Activated T-cell treated with anti-CD3 and anti-CD28 coated beads, Interleukin-2, amount 50 U/mL, for 4 hours (primary cell): ENCODE measurements at places on chromosomes 13 and 19.
A peak's percentile ranks its signal among the peaks of the same experiment; 100 is the strongest.

DNA sequence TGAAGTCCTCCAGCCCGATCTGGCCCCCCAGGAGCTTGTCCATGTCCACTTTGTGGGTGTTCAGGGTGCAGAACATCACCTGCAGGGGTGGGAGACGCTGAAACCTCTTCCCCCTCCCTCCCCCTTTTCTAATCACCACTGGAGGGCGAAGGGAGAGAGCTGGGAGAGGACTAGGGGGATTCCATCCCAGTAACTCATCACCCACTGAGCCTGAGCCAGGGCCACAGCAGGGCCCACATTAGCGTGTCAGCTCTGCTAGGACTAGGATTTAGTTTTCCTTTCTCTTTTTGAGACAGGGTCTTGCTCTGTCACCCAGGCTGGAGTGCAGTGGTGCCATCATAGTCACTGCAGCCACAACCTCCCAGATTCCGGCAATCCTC, 5.5 kb upstream of the PTGER1 start:
- DNase-seq = no peak

DNA sequence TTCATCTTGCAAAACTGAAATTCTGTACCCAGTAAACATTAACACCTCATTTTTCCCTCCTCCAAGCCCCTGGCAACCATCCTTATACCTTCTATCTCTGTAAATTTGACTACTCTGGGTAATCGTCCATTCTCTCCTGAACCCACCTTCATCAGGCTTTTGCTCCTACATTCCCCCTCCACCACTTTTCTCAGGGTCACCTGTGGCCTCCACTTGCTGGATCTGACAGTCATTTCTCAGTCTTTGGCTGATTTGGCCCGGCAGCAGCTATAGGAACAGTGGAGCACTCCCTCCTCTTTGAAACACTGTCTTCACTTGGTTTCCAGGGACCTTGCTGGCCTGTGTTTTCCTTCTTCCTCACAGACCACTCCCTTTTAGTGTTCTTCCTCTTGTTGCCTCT, 83.5 kb downstream of the LRCH1 start:
- no peak for DNase-seq

DNA sequence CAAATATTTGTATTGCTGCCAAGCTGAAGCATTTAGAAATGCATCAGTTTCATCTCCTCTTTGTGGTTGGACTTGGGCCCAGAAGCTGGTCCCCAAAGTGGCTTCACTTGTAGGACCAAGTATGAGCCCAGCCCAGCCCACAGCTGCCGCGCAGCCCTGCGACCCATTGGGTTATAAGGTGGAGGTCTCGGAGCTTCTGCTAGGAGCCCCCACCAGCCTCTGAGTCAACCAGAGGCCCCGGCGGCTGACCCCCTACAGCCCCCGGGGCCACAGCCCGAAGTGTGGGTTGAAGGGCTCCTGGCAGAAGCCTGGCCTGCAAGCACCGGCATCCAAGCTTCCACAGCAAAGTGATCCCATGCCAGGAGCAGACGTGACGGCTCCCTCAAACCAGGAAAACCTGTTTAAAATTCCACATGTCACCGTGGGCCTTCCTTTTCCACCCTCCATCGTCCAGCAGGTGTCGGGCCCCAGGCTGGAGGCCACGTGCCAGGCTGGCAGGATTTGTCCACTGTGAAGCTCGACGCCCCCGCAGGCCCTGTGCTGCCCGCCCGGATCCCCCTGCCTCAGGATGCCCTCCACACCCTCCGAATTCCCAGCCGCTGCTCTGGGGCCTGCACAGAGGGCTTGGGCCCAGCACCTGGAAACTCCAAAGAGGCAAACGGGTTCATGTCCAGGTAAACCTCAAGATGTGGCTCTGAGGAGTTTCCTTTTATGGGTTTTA, 54.7 kb downstream of the C13orf46 start:
- no peak for DNase-seq

DNA sequence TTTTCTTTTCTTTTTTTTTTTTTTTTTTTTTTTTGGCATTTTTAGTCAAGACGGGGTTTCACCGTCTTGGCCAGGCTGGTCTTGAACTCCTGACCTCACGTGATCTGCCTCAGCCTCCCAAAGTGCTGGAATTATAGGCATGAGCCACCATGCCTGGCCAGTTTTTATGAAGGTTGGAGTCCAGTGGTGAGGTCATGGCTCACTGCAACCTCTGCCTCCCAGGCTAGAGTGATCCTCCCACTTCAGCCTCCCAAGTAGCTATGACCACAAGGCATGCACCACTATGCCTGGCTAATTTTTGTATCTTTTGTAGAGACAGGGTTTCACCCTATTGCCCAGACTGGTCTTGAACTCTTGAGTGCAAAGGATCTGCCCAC, 4.2 kb downstream of the SNRPA start:
- no peak for DNase-seq

- DNase-seq = no peak
These were observed 29.6 kb upstream of the CD33 start for GRCh38 chr19:51195316-51195586.

- DNase-seq = no peak
These were observed 10.6 kb downstream of the NCLN start for GRCh38 chr19:3196064-3196932.

GRCh38 chr19:54461613-54462012, 2.0 kb downstream of the LENG9 start:
- DNase-seq = no peak

GRCh38 chr13:73894995-73895571, 239.1 kb downstream of the KLF12 start:
- DNase-seq = no peak

GRCh38 chr13:110869805-110870706, 44.8 kb downstream of the ANKRD10 start:
- DNase-seq = no peak

DNA sequence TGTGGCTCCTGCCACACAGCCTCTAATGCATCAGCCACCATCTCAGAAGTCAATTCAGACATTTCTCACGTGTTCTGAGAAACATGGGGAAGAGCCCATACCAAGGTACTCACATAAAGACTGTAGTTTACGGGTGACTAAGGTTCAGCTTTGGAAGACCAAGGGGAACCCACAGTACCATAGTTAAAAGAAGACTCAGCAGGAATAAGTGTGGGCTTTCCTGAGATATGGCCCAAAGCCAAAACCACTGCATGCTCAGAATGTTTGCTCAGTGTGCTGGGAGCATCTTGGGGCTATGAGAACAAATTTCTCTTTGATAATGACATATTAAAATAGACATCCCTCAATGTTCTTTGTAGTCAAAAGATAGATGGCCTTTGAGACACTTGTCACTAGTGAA, 283.8 kb downstream of the DCT start:
- DNase-seq = no peak

DNA sequence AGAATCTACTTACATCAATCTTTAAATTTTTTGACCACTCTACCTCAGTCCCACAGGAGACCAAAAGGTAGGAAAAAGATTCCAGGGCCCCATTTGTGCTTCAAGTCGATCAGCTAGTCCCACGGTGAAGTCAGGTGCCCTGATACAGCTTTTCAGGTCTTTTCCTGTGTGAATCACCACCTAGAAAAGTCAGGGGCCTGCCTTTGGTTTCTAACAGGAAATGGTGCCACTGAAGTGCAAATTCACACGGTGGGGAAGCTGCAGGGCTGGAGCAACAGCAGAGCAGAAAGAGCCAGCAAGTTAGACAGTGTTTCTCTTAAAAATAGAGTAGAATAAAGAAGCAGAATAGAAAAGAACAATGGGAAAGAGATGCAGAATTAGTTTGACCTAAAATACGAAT, 107.5 kb downstream of the KLF12 start:
- DNase-seq = peak; percentile 60

- DNase-seq = no peak
These were observed 7.7 kb downstream of the N4BP2L2 start for GRCh38 chr13:32530841-32531253.

- DNase-seq = no peak
These were observed 88.6 kb downstream of the FGF9 start for GRCh38 chr13:21759463-21759862.

- no peak for DNase-seq
These were observed 1.2 kb downstream of the YJEFN3 start for GRCh38 chr19:19529783-19530422.

- no peak for DNase-seq
These were observed 5.4 kb downstream of the FUT5 start for GRCh38 chr19:5864725-5865486.

GRCh38 chr19:797528-798414, 519 bp downstream of the PTBP1 start:
- DNase-seq = peak; percentile 77

DNA sequence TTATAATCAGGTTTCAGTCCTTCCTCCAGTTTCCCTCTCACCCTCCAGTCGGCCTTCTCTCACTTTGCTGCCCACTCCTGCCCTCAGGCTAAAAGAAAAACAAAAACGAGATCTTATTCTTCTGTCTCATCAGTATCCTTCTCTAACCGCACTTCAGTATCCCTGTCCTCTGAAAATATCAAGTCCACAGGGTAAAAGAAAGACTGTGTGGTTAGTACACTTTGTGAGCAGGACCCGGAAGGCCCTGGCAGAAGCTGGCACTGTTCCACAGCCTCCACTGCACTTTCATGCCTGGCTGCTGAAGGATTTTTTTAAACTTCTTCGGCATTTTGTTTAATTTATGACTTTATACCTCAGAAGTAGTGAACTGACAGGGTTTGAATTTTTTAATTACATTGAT, 51.8 kb downstream of the TM9SF2 start:
- DNase-seq = no peak

DNA sequence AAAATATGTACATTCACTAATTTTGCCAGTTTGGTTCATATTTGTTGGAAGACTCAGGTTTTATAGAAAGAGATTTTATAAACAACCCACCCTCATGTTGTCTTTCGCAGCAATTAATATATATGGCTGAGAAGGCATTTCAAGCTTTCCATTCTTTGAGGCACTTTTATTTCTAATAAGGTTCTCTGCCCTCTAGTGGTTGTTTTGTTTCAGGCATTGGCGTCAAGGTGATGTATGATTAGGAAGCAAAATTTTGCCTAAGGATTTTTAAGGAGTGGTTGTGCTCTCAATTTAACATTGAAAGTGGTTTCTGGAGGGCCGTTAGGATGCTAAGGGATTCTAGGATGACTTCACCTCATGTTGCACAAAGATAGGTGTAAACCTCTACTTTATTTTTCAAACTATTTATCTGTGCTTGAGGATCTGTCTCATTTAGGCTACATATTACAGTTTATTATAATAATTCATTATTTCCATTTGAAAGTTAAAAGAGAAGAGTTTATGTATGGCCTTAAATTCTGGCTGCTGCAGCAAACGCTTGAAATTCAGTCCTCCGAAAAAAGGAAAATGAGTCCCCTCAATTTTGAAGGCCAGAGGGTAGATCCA, 35.9 kb downstream of the OXGR1 start:
- no peak for DNase-seq

GRCh38 chr19:18612051-18612771, 459 bp upstream of the TMEM59L start:
- DNase-seq = no peak

DNA sequence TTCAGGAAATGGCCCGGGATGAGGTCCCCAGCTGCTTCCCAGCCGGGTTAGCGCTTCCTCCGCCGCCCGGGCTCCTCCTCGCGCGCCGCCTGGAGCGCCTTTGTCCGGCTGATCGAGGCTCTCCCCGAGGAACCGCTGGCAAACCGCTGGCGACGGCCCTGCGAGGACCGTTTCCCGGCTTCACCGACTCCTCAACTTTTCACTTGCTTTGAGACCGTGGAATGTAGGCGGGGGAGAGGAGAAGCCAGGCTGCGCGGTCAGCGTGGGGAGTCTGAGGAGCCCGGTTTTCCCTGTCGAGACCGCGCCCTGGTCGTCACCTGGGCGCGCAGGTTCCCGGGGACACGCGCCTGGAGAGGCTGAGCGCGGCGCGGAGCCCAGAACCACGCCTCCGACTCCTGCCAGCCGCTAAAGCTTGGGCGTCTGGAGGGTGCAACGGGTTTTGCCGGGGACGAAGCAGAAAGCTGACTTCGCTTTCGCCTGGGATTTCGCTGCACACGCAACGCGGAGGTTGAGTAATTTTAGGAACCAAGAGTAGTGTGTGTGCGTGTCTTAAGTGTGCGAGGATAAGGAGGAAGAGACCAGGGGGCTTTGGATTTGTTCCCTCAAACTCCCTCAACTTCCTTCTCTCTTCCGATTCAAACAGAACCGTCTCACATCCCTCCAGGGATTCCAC, 7.3 kb upstream of the DGKH start:
- DNase-seq = peak; percentile 33

- no peak for DNase-seq
These were observed 117.1 kb upstream of the TSC22D1 start for GRCh38 chr13:44693156-44693764.

DNA sequence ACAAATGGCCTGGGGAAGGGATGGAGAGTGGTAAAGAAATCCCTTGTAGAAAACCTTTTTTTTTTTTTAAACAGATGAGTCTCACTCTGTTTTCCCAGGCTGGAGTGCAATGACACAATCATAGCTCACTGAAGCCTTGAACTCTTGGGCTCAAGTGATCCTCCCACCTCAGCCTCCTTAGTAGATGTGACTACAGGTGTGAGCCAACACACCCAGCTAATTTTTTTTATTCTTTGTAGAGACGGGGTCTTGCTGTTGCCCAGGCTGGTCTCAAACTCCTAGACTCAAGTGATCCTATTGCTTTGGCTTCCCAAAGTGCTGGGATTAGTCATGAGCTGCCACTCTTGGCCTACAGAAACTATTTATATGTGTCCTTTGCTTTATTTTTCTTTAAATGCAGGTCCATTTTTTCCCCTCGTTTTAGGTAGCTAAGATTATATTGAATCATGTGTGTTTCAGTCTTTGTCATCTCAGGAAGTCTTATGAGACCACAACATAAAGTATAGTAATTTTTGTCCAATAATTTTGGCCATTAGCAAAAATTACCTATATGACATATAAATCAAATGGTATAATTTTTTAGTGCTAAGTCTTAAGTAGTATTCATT, 10.5 kb downstream of the LPAR6 start:
- no peak for DNase-seq

GRCh38 chr19:33234092-33234491, 8.4 kb upstream of the SLC7A10 start:
- no peak for DNase-seq

GRCh38 chr13:74929436-74929835, 552.5 kb downstream of the TBC1D4 start:
- DNase-seq = no peak

DNA sequence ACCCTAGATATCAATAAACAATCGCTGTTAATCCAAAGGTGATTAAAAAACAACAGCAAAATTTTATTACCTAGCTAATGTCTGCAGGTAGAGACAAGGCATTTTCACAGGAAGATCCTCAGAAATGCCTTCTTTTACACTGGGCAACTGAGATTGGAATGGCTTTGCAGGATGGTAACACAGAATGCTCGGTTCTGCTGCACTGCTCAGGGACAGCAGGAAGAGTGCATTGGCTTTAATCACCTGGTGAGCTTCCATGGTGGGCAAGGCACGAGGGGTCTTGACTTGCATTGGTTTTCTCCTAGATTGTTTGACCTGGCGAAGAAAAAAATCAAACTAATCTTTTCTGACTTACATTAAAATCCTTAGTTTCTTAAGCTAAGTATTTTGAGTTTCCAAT, 68.3 kb upstream of the FBXL3 start:
- no peak for DNase-seq

GRCh38 chr19:3275583-3276340, 51.3 kb downstream of the CELF5 start:
- peak; percentile 93 for DNase-seq
